B cell (primary cell): ENCODE measurements at places on chromosomes 12 and 14. TPM values are rescaled to one million over a fixed set of nuclear protein-coding genes. Genes with fewer than 3 reads are reported as not detected.
A peak's percentile ranks its signal among the peaks of the same experiment; 100 is the strongest.

TRHDE gene
- not detected in 2 replicates for total RNA-seq

TRPV4 gene
- not detected in 2 replicates for total RNA-seq

TCP11L2 gene
- total RNA-seq = 306 and 315 TPM in 2 replicates

BEGAIN gene
- total RNA-seq = not detected in 2 replicates

DNA sequence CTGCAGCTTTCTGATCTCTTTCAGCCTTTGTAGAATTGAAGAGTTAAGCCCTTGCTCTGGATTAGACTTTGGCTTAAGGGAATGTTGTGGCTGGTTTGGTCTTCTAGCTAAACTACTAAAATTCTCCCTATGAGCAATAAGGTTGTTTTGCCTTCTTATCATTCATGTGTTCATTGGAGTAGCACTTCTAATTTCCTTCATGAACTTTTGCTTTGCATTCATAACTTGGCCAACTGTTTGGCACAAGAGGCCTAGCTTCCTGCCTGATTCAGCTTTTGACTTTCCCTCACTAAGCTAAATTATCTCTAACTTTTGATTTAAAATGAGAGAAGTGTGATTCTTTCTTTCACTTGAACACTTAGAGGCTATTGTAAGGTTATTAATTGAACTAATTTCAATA lies 384.3 kb downstream of the RAD51B start:
- no peaks in the 10 kb centered on the region for H3K36me3 ChIP-seq
- no peaks in the 10 kb centered on the region for H3K27me3 ChIP-seq
- H3K27ac ChIP-seq = no peak overlapping the region
- H3K4me3 ChIP-seq = no peak overlapping the region
- no peak for DNase-seq

GRCh38 chr14:21041676-21042433 lies at the start of gene RNASE7:
TSS of gene RNASE7 (plus strand) at chr14:21042362. CDS start at chr14:21042993, 631 bp downstream.
- H3K36me3 ChIP-seq = no peaks in the 10 kb centered on the region
- no peak within 1 kb of the TSS for H3K27ac ChIP-seq
- no peak within 1 kb of the TSS for H3K4me3 ChIP-seq
- no peak for DNase-seq
- H3K4me1 ChIP-seq = no peaks in the 10 kb centered on the region
- H3K27me3 ChIP-seq = no peaks in the 10 kb centered on the region

DNA sequence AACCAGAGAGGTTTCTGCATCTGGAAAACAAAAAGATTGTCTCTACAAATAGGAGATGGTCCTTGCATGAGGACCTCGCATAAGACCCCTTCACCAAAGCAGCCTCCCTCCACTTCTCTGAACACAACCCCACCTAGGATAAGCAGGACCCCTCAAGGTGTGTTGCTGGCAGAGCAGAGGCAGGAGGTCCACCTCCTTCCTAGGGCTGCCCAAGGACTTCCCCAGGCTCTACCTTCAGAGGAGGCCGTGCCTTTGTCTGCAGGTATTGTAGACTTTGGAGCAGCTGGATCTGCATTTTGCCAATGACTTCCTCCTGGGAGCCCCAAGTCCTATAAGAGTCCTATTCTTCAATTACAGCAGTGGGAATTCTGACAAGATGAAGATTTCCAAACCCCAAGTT lies 67.3 kb upstream of the TSPAN11 start:
- H3K36me3 ChIP-seq = no peaks in the 10 kb centered on the region
- no peaks in the 10 kb centered on the region for H3K27me3 ChIP-seq
- H3K4me1 ChIP-seq = no peaks in the 10 kb centered on the region
- H3K4me3 ChIP-seq = no peak overlapping the region
- no peak for DNase-seq

DNA sequence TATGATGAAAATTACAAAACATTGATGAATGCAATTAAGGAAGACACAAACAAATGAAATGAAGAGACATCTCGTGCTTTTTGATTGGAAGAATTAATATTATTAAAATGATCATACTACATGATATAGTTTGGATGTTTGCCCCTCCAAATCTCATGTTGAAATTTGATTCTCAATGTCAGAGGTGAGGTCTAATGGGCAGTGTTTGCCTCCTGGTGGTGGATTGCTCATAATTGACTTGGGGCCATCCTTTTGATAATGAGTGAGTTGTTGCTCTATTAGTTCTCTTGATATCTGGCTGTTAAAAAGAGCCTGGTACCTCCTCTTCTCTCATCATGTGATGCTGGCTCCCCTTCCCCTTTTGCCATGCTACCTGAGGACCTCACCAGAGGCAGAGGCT lies 56.7 kb downstream of the CD163L1 start:
- H3K4me3 ChIP-seq = no peak overlapping the region
- H3K4me1 ChIP-seq = no peaks in the 10 kb centered on the region
- no peak overlapping the region for H3K27ac ChIP-seq

- no peak overlapping the region for H3K4me3 ChIP-seq
- H3K36me3 ChIP-seq = no peaks in the 10 kb centered on the region
- DNase-seq = peak; percentile 69
- H3K4me1 ChIP-seq = no peaks in the 10 kb centered on the region
Measured at GRCh38 chr14:34322940-34323418, 139.1 kb downstream of the SPTSSA start.

DNA sequence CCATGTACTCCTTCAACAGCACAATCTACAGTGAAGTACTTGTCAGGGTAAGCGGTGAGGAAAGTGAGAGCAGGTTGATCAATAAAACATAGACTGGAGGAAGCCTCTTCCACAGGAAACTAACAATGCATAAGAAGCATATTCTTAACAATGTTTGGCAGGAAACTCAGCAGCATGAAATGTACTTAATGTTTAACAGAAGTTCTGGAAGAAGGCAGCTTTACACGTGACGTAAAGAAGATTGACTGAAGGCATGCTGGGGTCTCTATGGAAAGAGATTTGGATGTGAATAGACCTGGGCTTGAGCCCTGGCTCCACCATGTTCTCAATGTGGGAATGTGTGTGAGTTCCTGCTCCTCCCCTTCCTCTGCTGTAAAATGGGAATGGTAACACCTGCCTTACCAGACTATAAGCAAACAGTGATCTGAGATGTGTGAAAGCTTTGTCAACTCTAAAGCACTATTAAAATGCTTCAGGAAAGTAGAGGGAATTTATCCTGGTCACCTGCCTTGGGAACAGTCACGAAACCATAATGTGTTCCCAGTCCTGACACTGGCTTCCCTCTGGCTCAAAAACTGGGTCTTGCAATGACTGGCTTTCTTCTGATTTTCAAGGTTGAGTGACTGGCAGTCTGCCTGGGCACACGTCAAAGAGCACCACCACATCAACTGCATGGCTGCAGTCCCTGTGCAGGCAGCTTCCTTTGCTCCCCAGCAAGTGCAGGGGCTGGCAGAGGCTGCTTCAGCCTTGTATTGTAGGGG lies 384.6 kb downstream of the APAF1 start:
- H3K4me1 ChIP-seq = no peaks in the 10 kb centered on the region
- H3K27me3 ChIP-seq = no peaks in the 10 kb centered on the region
- no peak overlapping the region for H3K4me3 ChIP-seq
- H3K27ac ChIP-seq = no peak overlapping the region
- no peaks in the 10 kb centered on the region for H3K36me3 ChIP-seq

GRCh38 chr14:29853272-29853671 lies 74.4 kb downstream of the PRKD1 start:
- H3K36me3 ChIP-seq = no peaks in the 10 kb centered on the region
- no peaks in the 10 kb centered on the region for H3K27me3 ChIP-seq
- no peak for DNase-seq
- no peak overlapping the region for H3K27ac ChIP-seq

GRCh38 chr14:59075506-59075905 lies 113.0 kb upstream of the DAAM1 start:
- no peaks in the 10 kb centered on the region for H3K4me1 ChIP-seq
- no peak overlapping the region for H3K27ac ChIP-seq
- DNase-seq = no peak
- no peaks in the 10 kb centered on the region for H3K27me3 ChIP-seq
- H3K36me3 ChIP-seq = no peaks in the 10 kb centered on the region
